Motor neuron (in vitro differentiated cells): ENCODE measurements at places on chromosomes 11 and 22. TPM values are rescaled to one million over a fixed set of nuclear protein-coding genes. Genes with fewer than 3 reads are reported as not detected.

The OR4D10 gene
- 0.43 and 0.44 TPM in 2 replicates for total RNA-seq

The RFPL1 gene
- total RNA-seq: not detected in 2 replicates

The PKNOX2 gene
- total RNA-seq: 9.6 and 11.1 TPM in 2 replicates

The KLHL35 gene
- total RNA-seq: 4.9 and 5.8 TPM in 2 replicates

The LDLRAD3 gene
- total RNA-seq: 15.3 and 16.2 TPM in 2 replicates

The SYT12 gene
- 0.22 and 0.76 TPM in 2 replicates for total RNA-seq

The SHISAL1 gene
- total RNA-seq: 3.3 and 3.9 TPM in 2 replicates

The CYTH4 gene
- total RNA-seq: 0.79 and 2.7 TPM in 2 replicates

The TEX12 gene
- not detected in 2 replicates for total RNA-seq

The C1QTNF5 gene
- total RNA-seq: 1.5 and 2.5 TPM in 2 replicates

The SVIP gene
- total RNA-seq: 4.0 and 4.3 TPM in 2 replicates

The PRDM11 gene
- total RNA-seq: 2.4 and 3.9 TPM in 2 replicates

GRCh38 chr11:77400271-77400670 lies 73.6 kb downstream of the PAK1 start:
- no peak for ATAC-seq

GRCh38 chr11:8803973-8804372 lies 107.0 kb upstream of the AKIP1 start:
- no peak for ATAC-seq

GRCh38 chr11:3136546-3137455 lies 28.3 kb downstream of the OSBPL5 start:
- ATAC-seq: no peak

GRCh38 chr11:126507646-126508045 lies 152.2 kb downstream of the ST3GAL4 start:
- ATAC-seq: no peak

DNA sequence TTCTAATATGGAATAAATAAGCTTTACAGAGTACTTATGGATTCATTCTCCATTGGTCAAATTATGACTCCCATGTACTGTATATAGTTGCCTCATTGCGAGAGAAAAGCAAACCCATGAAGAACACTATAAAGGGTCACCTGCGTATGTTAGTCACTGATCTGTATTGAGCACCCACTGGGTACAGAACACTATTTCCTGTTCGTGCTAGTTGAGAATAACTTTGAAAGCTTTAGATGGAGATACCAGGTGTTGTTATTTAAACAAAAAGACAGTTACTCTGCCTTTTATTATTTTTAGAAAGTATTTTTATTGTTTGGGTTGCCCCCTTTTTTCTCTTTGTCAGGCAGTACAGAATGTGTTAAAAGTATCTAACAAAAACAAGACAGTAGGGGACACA lies 79.9 kb downstream of the DEUP1 start:
- no peak for ATAC-seq

GRCh38 chr11:70159627-70160570 lies 43.2 kb upstream of the FADD start:
- peak; percentile 85 for ATAC-seq

GRCh38 chr11:122649116-122649515 lies 6.4 kb upstream of the UBASH3B start:
- no peak for ATAC-seq

DNA sequence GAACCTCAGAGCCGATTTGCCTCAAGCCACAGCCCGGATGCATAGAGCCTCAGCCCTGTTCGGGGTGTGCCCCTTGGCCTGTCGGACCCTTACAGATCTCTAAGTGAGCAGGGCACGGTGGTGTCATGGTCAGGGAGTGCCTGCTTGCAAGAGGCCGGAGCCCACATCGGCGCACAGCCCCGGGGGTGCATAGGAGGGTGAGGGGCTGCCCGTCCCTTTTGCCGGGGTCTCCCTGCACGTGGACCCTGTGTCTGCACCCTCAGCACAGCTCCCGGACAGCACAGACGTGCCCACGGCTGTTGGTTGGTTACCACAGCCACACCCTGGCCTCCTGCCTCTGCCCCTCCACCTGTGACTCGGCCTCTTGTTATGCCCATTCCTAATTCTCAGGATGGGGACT lies 6.5 kb downstream of the RAB36 start:
- ATAC-seq: no peak

DNA sequence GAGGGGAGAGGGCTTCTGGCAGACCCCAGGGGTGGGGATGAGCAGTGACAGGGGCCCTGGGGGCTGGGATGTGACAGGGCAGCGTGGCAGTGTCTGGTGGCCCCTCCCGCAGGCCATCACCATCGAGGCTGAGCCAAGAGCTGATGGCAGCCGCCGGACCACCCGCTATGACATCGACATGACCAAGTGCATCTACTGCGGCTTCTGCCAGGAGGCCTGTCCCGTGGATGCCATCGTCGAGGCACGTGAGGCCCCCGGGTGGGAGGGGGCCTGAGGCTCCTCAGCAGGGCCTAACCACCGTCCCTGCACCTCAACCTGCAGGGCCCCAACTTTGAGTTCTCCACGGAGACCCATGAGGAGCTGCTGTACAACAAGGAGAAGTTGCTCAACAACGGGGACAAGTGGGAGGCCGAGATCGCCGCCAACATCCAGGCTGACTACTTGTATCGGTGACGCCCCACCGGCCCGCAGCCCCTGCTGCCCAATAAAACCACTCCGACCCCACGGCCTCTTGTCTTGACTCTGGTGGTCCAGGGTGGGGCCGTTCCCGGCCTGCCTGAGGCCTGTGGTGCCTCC lies 2.6 kb upstream of the TCIRG1 start:
- no peak for ATAC-seq

GRCh38 chr11:30313580-30313979 lies 9.3 kb upstream of the ARL14EP start:
- no peak for ATAC-seq

DNA sequence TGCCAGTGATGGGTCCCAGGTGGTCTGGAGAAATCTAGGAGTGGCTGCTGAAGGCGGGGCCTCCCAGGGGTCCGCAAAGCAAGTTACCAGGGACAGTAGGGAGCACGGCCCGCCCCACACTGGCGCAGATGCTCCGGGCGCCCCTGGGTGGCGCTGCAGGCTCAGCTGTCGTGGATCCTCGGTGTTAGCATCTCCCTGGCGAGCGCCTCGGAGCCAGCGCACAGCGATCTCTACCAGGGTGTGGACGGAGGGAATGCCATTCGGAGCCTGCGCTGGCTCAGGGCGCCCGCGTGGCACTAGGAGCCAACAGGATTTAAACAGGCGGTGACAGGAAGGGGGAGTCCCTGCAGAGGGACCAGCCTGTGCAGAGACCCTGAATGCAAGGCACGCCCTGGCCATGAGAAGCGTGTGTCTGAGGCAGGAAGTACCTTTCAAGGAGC lies 20.2 kb downstream of the FADS3 start:
- ATAC-seq: peak; percentile 88

DNA sequence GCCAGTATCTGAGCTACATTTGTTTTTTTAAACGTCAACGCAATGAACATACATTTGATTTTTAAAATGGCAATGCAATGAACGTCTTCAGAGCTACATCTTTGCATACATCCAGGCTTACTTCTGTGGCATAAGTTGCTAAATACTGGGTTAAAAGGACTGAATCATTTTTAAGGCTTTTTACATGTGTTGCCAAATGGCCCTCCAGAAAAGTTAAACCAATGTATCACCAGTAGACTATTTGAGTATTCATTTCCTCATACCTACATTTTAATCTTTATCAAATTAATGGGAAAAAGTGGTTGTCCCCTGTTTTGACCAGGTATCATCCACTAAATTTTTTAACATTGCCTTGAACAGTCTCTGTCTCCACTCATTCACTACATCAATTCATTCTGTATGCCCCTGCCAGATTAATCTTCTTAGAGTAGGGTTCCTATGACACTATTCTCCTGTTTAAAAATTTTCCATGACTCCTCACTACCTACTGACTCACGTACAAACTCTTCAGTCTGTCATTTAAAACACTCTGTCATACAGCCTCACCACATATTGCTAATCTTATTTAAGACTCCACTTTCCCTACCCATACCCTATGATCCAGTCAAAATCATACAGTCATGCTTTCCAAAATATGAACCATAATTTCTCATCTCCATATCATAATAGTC lies 12.4 kb upstream of the PRRG4 start:
- no peak for ATAC-seq

DNA sequence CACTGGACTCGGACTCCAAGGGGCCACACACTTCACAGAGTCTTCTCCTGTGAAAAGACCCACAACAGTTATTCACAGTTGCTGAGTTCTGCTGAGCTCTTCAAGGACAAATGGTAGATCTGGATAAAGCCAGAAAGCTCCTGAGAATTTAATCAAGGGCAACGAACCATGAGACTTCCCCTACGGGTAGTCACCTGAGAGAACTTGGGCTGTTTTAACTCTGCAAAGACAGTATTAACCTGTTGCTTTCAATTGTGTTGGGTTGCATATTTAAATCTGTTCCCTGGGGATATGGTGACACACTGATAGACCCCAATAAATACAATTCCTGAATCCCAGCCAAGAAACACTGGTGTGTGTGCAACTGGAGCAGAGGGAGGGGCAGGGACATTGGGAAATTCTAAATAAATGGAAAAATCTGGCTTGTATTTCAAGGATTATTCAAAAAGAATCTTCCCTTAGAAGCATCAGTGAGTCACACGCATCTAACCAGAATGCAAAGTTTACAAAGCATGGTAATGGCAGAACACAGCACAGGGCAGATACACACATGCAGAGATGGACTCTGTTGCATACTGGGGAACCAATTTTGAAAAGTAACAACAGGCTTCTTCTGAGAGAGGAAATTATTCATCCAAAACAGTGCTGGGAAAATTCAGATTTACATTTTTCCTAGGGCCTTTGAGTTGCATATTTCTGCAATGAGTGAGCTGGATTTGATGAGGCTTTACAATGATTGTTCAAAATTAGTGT lies 4.0 kb downstream of the KCNJ1 start:
- ATAC-seq: peak; percentile 95

DNA sequence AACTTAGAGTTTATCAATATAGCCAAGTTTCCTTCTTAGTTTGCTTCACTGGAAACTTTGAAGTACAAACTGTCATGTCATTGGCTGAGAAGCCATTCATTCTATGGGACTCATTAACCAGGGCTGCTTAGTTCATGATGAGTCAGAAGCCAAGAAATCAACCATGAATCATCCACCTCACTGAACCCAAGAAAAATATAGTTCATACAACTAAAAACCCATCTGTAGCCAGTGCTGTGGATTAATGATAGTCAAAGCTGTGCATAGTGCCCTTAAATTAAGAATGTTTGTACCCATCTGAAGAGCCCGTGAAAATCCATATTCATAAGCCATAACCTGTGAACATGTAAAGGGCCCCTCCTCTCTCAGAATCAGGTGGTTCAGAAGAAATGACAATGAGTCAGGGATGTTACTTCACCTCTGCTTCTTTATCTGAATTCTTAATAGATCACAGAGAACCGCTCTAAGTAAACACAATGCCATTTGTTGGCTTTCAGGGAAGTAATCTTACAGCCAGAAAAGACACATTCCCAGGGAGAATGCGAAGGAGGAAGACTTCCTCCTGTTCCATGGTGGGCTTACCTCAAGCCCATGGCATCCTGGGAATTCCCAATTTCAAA lies 25.4 kb downstream of the MMP20 start:
- peak; percentile 95 for ATAC-seq

GRCh38 chr22:36644333-36644757 lies 59.2 kb downstream of the CACNG2 start:
- ATAC-seq: peak; percentile 53

- no peak for ATAC-seq
These were observed 534.3 kb upstream of the LARGE1 start for GRCh38 chr22:34454598-34454997.

- no peak for ATAC-seq
These were observed 8.5 kb upstream of the XBP1 start for GRCh38 chr22:28808716-28809355.

DNA sequence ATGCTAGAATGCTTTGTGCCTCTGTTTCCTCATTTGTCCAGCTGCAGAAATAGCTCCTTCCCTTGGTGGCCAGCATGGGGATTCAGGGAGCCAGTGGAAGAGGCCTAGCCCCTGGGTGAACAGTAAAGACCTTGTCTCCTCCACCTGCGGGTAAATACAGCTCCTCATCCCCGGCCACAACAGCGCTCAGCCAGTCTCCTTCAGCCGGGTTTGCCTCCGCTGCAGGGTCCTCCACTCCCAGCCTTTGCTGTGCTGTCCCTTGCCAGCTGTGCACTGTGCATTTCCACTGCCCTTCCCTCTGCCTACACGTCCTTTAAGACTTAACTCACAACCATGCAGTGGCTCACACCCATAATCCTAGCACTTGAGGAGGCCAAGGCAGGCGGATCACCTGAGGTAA lies 1.5 kb upstream of the CDC42EP1 start:
- no peak for ATAC-seq

DNA sequence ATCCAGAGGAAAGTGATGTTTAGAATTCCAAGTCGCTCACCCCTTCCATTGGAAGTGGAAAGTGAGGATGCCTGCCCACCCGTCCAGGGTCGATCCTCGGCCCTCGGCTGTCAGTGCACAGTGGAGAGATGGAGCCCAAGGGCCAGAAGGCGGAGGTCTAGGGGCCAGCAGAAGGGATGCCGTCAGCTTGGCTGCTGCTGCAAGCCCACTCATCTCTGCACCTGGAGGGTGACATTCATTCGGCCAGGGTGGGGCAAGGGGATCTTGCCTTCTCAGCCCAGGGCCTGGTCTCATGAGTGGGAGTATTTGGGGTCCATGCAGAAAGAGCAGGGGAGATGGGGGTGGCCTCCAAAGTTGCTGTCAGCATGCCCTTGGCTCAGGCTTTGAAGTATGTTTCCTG lies 30.7 kb downstream of the LINC01488 start:
- ATAC-seq: no peak

DNA sequence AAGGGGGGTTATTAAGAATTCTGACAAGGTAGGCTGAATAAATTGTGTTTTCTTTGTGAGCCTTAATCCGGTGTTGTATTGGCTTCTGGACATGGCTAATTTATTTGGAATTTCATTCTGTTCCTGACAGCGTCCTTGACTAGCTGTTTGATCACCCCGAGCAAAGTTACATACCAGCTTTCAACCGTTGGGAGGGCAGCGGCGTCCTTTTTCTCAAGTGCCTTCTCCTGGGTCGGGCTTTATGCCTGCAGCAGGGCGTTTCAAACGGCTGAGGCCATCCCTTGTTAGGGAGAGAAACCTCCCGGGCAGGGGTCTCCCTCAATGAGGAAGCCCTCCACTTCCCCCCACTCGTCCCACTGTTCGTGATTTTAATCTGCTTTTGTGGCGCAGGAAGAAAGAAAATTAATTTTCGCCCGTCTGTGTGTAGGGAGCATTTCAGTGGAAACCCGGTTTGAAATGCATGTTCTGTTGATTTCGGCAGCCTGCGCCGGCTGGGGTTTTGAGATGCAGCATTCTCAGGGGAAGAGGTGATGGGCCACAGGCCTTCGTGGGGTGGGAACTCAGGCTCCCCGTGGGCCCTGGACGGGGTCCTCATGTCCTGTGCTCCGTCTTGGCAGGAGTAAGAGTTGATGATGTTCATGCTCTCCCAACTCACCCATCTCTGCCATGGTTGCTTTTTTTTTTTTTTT lies 2.9 kb upstream of the SMIM38 start:
- no peak for ATAC-seq

- ATAC-seq: no peak
These were observed 18.1 kb downstream of the IL17REL start for GRCh38 chr22:49994361-49995040.

DNA sequence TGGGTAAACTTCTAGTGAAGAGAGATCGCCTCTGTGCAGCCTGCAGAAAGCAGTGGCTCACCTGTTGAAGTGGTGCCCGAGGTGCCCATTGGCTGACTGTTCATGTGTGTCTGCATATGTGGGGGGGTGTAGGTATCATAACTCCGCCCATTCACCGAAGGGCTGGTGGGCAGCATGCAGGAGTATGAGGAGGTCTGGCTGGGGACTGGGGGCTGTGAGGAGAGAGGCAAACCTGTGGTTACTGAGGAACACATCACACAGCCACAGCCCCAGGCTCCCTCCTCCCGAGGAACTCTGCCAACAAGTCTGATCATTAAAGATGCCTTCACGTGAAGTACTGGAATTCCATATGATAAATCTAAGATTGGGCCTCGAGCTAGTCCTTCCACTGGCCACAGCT lies 20.5 kb downstream of the PAX6 start:
- no peak for ATAC-seq
